ENCODE measurements at places on chromosomes 13 and 19.
A peak's percentile ranks its signal among the peaks of the same experiment; 100 is the strongest.

GRCh38 chr19:11355160-11356073 is at the start of gene PLPPR2:
Gene PLPPR2 (plus strand): TSS chr19:11355432. CDS start chr19:11357674, 2,242 bp downstream.
- DNase-seq: peak; percentile 64

DNA sequence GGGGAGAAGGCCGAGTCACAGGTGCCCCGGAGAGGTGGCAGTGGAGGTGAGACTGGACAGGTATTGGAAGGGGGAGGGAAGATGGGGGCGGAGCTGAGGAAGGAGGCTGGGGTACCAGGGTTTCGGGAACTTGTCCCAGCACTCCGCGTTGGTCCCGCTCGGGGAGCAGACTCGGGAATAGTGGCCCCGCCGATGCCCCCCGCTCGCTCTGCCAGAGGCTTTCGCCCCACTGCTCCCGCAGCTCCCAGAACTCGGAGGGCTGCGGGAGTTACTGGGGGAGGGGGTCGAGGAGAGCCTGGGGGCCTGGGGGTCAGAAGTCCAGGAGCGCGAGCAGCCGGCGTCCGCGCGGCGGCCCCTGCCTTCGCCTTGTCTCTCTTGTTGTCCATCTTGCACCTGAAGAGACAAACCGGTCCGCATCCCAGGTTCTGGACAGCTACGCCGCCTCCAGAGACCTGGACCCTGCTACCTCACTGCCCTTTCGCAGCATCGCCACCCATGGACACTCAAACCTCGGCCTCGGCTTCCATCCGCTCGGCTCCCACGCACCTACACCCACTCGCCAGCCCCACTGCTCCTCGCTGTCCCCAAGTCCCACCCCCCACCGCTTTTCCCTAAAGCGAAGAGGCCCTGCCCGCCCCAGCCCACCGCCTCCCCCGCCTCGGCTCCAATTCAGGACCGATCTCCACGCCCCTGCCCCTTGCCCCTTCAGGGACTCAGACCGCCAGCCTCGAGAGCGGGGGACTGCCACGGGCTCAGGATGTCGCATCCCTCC is 700 bp downstream of the PRR36 start:
- no peak for DNase-seq

DNA sequence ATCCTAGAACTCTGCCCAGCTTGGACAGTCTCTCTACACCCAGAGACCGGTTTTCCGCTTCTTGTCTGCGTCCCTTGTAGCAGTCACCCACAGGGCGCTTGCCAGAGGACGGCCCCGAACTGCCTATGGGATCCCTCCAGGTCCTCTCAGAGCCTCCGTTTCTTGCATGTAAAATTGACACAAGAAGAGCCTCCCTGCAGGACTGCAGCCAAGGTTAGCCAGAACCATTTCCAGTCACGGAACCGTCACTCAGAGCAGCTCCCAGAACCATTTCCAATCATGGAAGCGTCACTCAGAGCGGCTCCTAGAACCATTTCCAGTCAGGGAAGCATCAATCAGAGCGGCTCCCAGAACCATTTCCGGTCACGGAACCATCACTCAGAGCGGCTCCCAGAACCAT is 65.5 kb downstream of the ATP11A start:
- DNase-seq: no peak

GRCh38 chr13:99307247-99307646 is at the start of gene GPR183:
Gene GPR183 (minus strand): TSS chr13:99307399. CDS start chr13:99296145, 11,254 bp downstream.
- DNase-seq: no peak

GRCh38 chr13:30126903-30127428 is 180.4 kb downstream of the KATNAL1 start:
- no peak for DNase-seq

DNA sequence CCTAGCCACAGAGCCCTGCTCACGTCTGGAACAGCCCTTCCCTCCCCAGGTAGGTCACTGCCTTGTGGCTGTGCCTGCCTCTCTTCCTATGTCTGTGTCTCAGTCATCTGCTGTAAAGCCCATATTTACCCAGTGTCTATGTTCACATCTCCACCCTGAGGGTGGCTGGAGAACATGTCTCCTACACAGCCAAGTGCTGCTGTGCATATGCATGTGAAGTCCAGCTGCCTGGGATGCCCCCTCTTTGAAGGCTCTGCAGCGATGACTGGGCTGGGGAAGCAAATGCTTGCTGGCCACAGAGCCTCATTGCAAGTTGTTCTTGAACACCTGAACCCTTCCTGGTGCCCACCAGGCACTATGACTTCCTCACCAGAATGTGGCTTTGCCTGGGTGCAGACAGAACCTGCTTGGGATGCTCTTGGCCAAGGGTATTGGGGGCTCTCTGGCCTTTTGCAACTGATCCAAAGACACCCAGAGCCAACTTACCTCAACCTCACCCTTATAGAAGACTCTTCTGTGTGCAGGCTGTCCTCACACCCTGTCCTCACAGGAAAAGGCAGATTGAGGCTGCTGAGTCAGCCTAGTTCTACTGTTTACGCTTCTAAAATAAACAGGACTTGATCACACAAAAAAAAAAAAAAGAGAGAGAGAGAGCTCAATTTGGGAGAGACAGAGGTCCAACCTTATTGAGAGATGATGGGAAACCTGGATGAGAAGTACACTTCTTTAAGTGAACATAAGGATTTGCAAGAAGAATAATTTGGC is 26.5 kb downstream of the MRPL57 start:
- no peak for DNase-seq

- DNase-seq: no peak
Measured at GRCh38 chr19:51660975-51661600, 14.5 kb upstream of the SIGLEC14 start.

- no peak for DNase-seq
Measured at GRCh38 chr13:78383899-78384298, 219.5 kb downstream of the POU4F1 start.

GRCh38 chr19:52527956-52528351 is 486 bp downstream of the ZNF808 start:
- DNase-seq: no peak

GRCh38 chr13:64248371-64249065 is 2832.9 kb upstream of the PCDH20 start:
- no peak for DNase-seq

- no peak for DNase-seq
Measured at GRCh38 chr13:61183670-61184069, 232.0 kb downstream of the PCDH20 start.
